ENCODE measurements at places on chromosomes 3 and 15.
A peak's percentile ranks its signal among the peaks of the same experiment; 100 is the strongest.

GRCh38 chr3:156602424-156602823 lies 47.5 kb upstream of the SSR3 start:
- ATAC-seq, result no peak

- ATAC-seq, result no peak
Measured at GRCh38 chr15:64943512-64944225, 32.0 kb downstream of the ANKDD1A start.

DNA sequence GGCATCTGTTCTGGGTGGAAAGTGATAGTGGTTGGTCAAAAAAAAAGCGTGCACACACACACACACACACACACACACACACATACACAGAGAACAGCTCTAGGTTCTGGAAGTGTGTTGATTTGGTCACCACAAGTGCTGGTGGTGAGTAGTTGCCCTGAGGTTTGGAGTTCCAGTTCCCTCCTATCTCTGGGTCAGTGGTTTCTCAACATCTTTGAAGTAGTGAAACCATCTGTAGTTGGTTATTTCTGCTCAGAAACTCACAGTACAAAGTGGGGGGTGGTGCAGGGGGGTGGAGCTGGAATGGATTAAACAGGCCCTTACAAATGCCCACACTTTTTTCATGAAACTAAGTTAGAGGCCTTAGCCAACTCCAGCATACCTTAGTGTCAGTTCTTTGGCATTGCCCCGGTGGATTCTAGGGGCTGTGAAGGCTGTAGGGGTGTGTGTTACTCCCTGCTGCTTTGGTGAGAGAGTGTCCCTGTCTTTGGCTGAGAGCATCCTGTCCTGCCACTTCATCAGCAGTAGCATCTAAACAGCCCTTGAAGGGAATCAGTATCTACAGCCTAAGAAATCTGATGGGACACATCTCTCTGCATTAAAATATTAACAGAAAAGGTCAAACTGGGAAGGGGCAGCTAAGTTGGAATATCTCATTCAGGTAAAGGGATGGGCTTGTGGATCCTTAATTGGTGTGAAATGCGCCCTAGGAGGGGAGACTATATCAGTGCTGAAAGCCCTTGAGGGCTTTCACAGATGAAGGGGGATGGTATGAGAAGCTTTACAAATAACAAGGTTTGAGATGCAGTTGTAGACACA lies 20.6 kb downstream of the SMAD3 start:
- peak; percentile 79 for ATAC-seq

- ATAC-seq, result peak; percentile 94
Measured at GRCh38 chr3:182980204-182981037, at the start of gene DCUN1D1. Gene DCUN1D1 (minus strand): TSS chr3:182980538. CDS start chr3:182980489, 49 bp downstream.

GRCh38 chr3:114221165-114221880 lies 16.1 kb downstream of the ZNF80 start:
- ATAC-seq, result no peak

GRCh38 chr3:43970920-43971319 lies 270.8 kb upstream of the TOPAZ1 start:
- no peak for ATAC-seq

GRCh38 chr3:62589078-62589477 lies 215.7 kb upstream of the FEZF2 start:
- peak; percentile 44 for ATAC-seq

DNA sequence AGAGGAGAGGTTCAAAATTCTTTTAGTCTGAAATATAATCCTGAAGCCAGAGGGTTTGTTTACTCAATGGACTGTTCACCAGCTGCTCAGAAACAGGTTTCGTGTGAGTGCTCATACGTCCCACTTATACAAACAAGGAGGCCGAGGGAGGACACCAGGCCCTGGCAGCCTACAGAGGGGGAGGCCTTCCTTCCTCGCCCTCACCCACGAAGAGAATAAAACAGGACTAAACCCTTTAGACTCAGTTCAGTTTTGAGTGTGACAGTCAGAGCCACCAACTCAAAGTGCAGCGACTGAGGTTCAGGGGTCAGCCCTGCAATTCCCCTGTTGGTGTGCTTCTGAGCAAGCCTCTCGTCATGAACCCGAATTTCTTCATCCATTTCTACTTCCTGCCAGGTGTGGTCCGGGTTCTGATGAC lies 17.3 kb downstream of the FAM174B start:
- ATAC-seq, result no peak

- ATAC-seq, result peak; percentile 28
Measured at GRCh38 chr3:10609134-10609533, 103.7 kb upstream of the ATP2B2 start.

DNA sequence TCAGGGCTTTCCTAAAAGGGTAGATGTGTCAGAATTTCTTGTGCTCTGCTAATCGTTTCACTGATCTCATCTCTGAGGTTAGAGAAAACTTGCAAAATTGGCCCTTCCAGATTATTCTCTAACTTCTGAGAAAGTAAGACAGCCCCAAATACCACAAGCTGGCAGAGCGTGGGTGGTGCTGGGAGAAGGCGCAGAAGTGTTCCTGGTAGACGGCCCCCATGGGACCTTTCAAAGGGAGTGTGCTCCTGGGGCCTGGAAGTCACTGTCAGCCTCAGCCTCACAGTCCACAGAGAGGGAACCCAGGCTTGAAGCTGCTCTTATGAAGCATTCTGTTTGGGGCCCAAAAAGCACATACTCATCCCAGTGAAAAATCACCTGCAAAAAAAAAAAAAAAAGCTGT lies 86.5 kb upstream of the PFN2 start:
- no peak for ATAC-seq

DNA sequence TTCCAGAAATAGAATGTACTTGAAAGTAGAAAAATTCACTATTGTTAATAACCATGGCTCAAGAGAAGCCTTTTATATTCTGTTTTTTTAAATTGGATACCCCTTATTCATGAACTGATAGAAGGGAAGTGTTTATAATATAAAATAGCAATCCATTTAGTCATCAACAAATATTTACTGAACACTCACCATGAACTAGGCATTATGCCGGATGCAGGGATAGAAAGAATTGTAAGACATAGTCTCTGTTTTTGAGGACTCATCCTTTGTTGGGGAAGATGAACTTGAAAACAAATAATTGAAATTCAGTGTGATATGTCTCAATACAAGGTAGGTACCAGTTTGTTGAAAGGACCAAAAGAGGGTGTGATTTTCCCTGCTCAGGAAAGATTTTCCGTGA lies 160.9 kb upstream of the SATB1 start:
- ATAC-seq, result no peak

GRCh38 chr3:169460035-169460434 lies 203.5 kb downstream of the MECOM start:
- ATAC-seq, result no peak

- no peak for ATAC-seq
Measured at GRCh38 chr3:143628971-143629370, 219.3 kb downstream of the SLC9A9 start.

DNA sequence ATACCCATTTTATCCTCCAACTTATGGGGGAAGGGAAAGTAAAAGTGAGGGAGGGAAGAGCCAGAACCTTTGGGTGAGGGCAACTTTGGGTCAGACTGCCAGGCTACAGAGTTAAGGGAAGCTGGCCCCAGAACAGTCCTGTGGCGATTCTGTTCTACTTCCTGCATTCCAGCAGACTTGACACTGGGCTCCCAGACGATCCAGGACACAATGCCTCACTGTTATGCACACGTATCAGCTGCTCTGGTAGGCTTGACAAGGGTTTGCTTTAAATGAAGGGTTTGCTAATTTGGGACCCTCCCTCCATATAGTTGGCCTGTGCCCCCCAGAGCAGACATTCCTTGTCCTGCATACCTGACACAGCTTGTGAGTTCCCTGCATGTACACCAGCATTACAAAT lies 10.7 kb downstream of the GORASP1 start:
- no peak for ATAC-seq

DNA sequence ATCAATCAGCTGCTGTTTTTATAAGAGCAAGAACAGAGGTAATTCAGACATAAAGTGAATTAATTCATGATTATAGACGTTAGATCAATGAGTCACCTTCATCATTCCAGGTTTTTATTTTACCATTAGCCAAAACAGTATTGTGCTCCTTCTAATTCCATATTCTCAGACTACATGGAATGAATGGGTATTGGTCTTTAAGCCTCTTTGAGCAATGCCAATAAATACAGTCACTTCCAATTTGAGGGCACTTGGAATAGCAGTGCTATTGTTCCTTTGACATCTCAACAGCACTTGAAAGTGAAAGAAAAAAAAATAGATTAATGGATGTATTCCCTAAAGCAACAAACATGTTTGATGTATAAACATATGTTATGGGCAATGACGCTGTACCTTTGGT lies 830.9 kb upstream of the CFAP20DC start:
- ATAC-seq, result no peak

DNA sequence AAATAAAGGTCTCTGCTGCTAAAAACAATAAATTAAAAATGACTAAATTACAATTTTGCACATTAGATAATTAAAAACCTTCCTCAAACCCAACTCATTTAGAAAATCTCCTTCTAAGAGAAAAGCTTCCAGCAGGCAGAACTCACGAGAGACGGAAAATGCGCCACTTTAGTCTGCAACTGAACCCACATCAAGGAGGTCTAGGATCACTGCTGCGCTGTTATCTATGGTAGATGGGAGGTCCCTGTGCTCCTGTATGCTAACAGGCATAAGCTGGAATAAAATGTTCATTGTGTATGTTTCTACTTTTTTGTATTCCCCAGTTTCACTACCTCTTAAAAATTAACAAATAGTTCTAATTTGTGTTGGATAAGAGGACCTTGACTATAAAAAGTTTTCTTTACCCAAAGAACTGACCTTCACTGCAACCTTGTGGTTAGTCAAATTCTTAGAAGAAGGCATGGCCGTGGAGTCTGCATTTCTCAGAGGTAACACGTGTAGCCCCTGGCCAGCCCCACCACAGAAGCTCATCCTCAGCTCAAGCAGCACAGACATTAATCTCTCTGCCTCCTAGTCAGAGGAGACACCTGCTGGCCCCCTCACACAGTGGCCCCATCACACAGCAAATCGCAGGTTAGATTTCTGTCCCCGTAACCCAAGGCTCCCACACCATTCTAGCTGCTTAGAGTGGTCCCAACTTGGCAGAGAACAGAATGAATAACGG lies 22.3 kb downstream of the STIMATE start:
- ATAC-seq, result no peak

All from SK-N-SH treated with all-trans-retinoic acid at 6 μM for 48 hours (cell line).